Hindlimb muscle (tissue), 1 donor: ENCODE measurements at places on chromosomes 7 and 10.

DNA sequence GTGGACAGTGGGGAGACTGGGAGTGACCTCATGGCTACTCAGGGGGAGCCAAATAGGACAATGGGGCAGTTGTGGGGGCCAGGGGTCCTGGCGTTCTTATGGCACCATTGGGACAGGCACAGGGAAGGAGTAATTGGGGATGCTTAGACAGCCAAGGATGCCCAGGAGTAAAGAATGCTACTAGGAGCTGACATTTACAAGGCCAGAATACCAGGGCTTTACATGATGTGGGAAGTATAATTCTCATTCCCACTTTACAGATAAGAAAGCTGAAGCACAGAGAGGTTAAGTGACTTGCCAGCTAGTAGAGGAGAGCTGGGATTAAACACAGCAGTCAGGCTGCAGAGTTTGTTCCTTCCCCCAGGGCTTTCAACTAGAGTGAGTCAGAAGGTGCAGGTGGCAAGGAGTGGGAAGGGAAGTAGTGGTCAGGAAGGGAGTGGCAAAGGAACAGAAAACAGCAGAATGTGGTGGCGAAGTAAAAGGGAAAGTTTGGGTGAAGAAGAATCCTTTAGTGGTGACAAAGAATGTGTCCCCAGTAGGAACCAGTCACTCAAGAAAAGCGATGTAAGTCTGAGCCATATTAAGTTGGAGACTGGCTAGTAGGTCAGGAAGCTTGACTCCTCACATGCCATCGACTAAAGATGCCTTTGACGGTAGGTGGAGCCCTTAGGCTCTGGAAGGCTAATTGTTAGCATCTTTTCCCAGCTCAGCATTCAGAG lies 32.8 kb downstream of the CPVL start:
- DNase-seq: no peak

DNA sequence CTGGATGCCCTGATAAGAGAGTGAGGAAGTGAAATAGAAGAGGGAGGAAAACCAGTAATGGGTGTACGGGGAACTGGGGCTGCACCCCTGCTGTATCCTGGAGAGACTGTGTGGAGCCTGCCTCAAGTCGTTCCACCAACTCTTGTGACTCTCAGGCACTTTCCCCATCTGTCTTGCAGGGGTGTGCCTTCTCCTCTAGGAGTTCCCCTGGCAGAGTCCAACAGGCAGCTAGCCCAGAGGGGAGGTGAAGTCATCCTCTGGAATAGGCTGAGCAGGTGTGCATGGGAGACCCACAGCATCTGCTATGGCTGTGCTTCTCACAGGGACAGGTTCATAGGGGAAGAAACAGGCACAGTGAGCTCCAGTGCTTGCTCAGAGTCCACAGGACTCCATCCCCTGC lies 46.8 kb downstream of the WIPF3 start:
- no peak for DNase-seq

DNA sequence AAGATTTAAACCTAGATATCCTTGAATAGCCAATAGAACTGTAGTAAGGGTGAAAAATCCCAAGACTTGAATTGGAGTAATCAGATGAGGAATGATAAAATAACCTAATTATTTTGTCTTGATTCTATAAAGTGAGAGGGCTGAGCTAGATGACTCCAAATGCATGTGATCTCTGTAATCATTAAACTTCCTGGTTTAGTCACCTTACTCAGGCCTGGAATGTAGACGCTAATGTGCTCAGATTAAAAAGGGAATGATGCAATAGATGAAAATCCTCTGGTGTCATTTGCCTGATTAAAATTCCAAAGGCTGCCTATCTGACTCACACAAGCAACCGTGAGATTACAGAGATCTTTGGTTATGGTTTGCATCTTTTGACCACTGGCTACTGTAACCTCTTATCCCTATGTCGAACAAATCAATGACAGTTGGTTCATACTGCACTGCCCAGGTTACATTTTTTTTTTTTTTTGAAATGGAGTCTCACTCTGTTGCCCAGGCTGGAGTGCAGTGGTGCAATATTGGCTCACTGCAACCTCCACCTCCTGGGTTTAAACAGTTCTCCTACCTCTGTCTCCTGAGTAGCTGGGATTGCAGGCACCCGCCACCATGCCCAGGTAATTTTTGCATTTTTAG lies 2.9 kb upstream of the HKDC1 start:
- DNase-seq: no peak

GRCh38 chr10:3848775-3849635 lies 64.0 kb upstream of the KLF6 start:
- no peak for DNase-seq

DNA sequence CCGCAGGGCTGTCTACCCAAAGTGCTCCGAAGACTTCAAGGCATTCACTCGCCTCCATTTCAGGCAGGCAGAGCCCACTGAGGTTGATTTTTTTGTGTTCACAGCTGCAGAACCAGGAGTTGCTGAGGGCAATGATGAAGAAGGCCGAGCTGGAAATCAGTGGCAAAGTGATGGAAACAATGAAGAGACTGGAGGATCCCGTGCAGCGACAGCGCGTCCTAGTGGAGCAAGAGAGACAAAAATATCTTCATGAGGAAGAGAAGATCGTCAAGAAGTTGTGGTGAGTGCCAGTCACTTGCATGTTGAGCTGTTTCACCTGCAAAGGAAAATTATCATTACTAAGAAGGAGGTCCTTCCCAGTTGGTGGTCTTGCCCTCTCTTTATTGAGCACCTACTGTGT lies 210.5 kb downstream of the ARHGAP21 start:
- no peak for DNase-seq

GRCh38 chr10:71504168-71504567 lies 107.4 kb downstream of the CDH23 start:
- no peak for DNase-seq

DNA sequence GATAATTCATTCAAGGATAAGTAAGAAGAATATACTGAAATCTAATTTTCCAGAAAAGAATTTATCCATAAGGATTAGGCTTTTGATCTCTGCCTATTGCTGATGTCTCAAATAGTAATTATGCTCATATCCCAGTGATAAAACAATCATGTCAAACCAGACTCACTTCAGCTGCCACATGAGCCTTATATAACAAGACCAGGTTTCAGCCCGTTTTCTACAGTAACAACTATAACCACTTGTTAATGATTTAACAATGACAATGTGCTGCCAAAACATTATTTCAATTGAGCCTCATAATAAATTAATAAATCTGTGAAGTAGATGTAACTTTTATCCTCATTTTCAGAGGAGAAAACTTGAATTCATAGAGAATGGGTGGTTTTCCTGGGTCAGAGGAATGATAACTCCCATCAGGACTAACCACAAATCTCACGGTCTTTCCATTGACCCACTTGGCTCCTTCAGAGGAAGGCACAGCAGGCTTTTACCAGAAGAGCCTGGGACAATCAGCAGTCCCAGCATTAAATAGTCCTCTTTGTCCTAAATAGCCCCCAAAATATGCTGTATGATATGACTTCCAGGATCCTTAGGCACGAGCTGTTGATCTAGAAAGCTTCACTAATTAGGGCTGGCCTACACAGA lies 42.5 kb upstream of the SLIT1 start:
- no peak for DNase-seq

DNA sequence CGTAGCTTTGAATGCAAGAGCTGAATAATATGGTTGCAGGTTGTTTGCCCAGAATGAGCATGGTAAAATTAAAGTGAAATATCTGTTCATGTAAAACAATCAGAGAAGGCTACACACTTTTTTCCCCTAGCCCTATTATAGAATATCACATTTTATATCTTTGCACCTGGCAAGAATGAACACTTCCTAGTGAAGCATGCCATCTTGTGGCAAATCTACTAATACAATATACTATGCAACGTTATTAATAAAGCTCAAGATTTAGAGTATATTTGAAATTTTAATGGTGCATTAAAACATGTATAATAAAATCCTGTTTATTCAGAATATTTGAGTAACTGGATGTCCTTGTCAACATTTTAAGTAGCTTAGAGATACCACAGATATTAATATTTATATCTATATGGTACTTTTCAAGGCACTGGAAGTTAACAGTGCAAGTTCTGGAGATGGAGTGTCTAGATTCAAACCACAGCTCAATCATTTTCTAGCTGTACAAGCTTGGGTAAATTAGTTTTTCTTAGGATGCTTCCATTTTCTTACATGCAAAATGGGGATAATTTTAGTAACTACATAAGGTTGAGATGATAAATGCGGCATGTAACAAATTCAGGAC lies 643.1 kb upstream of the SEMA3D start:
- DNase-seq: peak; percentile 40

- DNase-seq: peak; percentile 62
Measured at GRCh38 chr10:49115015-49115795, at the start of gene VSTM4. TSS of gene VSTM4 (minus strand) at chr10:49115522. CDS start at chr10:49115485, 37 bp downstream.

- no peak for DNase-seq
Measured at GRCh38 chr7:131967216-131967730, 410.8 kb upstream of the PODXL start.

- DNase-seq: no peak
Measured at GRCh38 chr7:41688012-41688625, 14.8 kb downstream of the INHBA start.

DNA sequence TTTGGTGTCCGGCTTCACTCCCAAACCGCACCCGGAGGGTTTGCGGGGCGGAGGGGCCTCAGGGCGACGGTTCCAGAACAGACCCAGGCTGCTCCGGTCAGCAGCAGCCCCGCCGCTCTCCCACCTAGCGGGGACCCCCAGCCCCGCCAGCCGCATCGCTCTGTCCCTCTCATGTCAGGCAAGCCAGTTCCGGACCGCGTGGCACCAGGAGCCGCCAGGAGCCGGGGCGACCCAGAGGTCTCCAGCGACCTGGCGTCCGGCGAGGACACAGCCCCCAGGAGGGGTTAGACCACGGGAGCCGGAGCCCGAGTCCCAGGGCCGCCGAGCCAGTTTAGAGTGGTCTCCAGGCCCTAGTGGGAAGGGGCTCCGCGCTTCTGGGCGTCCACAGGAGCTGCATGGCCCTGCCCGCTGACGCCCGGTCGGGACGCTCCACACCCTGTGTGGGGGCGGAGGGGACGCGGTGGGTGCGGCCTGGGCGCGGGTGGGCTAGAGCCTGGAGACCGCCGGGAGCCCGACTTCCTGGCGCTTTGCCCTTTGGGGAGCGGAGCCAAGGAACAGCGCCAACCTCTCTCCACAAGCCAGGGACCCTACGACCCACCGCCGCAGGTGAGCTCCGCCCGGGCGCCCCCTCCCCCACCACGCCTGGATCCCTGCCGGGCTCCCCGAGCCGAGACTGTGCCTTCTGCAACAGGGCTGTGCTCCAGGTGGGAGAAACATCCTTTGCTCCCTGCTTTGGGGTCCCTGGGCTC lies 43.4 kb downstream of the ZNF117 start:
- DNase-seq: no peak

GRCh38 chr7:54632696-54633095 lies 90.5 kb downstream of the VSTM2A start:
- no peak for DNase-seq

DNA sequence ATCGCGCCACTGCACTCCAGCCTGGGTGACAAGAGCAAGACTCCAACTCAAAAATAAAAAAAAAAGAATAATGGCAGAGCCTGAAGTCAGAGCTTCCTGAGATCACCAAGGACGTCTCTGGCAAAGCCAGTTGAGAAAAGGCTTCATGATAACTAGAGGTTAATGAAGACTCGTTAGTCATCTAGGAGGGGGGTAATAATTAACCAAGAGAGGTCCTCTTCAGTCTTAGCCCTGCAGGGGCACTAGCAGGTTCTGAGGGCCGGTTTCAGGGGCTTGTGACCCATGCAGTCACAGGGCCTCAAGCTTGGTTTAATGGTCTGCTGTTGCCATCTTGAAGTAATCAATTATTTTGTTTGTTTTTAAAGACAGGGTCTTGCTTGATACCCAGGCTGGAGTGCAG lies 28.6 kb upstream of the PROSER2 start:
- no peak for DNase-seq

- peak; percentile 48 for DNase-seq
Measured at GRCh38 chr10:87850742-87851205, 12.6 kb downstream of the KLLN start.

GRCh38 chr10:126109893-126110292 lies 213.5 kb downstream of the FANK1 start:
- DNase-seq: no peak

- DNase-seq: no peak
Measured at GRCh38 chr7:47366211-47366610, 215.7 kb downstream of the TNS3 start.

DNA sequence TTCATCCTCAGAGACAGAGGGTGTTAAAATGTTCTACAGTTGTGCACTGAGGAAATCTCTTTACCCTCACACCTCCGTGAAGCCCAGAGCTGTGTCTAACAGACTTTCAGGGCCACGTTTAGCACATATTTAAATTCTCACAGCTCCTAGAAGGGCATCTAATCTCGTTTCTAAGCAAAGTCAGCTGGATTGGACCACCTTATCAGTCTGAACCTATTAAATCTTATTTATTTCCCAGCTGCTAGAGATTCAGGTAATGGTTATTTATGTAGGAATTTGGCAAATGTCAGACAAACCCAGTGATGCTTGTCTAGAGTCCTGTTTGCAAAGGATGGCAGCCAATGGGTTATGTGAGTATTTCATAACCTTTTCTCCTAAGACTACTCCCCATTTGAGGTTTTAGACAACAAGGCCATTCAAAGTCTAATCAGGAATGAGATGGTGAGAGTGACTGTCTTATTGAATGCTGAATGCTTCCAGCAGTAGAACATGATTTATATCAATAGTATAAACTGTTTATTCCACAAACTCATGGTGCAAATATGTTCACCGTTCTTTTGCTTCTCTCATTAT lies 54.8 kb upstream of the EXOC4 start:
- DNase-seq: no peak

- DNase-seq: no peak
Measured at GRCh38 chr10:4270116-4270515, 485.1 kb upstream of the KLF6 start.

DNA sequence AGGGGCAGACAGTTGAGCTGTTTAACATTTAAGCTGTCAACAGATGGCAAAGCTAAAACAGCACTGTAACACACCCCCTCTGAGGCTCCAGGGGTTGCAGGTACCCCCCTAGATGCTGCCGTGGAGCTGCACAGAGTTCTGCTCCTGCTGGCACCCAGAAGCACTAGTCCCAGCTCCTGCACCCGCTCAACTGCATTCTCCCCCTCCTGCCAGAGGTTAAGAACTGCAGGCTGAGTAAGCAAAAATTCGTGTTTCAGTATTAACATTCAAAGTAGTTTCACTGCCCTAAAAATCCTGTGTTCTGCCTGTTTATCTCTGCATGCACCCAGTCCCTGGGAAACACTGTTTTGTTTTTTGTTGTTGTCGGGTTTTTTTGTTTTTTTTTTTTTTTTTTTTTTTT lies 790.8 kb upstream of the KCND2 start:
- no peak for DNase-seq

GRCh38 chr7:138934861-138935260 lies 46.3 kb downstream of the KIAA1549 start:
- no peak for DNase-seq
